ENCODE measurements at places on chromosomes 16 and 17.

DNA sequence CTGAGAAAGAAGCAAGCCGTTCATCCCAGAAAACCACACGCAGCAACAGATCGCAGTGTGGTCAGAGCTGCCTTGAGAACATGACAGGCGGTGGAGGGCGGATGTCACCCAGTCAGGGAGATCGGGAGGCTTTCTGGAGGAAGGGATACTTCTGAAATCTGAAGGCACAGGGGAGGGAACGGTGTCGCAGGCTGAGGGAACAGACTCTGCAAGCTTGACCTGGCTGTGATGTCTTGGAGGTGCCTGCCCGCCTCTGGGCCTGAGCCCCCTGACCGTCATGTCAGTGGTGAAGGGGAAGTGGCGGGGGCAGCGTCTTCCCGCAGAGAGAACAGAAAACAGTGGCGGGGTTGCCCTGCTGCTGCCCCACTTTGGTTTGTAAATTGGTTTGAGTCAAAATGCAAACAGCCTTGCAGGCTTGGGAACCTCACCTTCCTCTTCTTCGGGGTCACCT, 8.1 kb upstream of the ATP2A3 start:
- no peak for DNase-seq

GRCh38 chr17:74670329-74670728, 42.4 kb downstream of the CD300LF start:
- DNase-seq: no peak

GRCh38 chr16:20803561-20804214, 2.6 kb downstream of the ERI2 start:
- DNase-seq: no peak

- DNase-seq: no peak
These were observed 17.9 kb downstream of the CTCF start for GRCh38 chr16:67580202-67580601.

DNA sequence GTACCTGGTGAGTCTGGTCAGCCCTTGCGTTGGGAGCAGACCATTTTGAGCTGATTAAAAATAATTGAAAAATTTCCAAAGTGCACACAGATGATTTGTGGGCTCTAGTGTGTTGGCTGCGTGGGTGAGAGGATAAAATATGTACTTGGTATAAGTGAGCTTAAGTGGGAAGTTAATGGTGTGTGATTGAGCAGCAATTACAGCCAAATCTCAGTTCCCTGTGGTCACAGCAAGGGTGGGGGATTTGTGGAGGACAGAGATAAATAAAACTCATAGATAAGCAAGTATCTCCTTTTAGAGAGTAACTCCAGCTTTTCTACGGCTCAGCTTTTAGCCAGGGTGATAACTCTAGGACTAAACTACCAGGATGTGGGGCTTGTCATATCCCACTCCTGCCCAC, 390.4 kb downstream of the UTP18 start:
- no peak for DNase-seq

DNA sequence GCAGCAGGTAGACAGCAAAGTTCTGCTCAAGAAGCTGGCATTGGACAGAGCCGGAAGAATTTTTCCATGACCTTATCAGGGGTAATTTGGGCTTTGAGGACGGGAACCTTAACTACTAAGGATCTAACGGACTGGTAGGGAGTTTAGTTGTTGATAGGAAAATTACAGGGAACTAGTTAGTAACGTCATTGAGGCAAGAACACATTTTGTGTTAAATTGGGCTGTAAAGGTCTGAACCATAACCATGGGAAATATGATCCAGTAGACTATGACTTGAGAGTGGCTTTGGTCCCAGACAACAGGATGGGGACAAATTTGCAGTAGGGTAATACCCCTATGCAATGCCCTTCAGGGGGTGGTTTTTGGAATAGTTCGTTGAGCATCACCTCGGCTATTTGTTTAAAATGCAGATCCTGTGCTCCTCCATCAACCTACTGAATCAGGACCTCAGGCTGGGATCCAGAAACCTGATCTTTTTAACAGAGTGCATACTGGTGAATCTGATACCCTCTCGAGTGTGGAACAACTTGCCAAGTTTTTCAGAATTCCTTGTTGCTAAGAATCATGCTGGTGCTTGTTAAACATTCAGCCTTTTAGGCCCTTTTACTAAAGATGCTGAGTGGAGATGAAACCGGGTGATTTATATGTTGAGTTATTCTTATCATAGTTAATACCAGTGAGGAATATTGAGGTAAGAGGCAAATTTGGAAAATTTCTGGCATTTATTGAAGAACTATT, 255.1 kb downstream of the MAP2K6 start:
- DNase-seq: no peak

All from kidney capillary endothelial cell (primary cell).